Stimulated activated CD8-positive, alpha-beta memory T cell treated with anti-CD3 and anti-CD28 coated beads, Interleukin-15, amount 100 ng/mL, for 24 hours (primary cell): ENCODE measurements at places on chromosomes 6 and 20.

DNA sequence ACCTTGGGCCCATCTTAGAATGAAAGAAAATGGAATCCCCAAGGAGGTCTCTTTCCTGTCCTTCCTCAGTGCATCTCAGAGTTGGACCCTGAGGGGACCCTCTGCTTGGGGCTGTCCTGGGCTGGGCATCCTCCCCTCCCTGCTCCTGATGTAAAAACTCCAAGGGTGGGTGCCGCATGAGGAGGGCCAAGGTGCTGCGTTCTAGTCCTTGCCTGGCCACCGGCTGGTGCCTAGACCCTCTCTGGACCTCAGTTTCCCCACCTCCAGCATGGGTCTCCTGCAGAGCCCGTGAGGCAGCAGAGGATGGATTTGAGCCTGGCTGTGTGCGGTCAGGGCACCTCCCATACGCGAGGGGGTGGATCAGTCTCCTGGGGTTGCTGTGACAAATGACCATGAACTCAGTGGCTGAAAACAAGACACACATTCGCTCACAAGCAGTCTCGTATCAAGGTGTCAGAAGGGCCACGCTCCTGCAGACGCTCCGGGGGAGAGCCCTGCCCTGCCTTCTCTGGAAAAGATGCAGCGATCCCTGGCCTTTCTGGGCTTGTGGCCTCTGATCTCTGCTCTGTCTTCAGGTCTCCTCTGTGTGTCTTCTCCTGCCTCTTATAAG is 54.7 kb downstream of the CHMP4B start:
- DNase-seq = no peak

DNA sequence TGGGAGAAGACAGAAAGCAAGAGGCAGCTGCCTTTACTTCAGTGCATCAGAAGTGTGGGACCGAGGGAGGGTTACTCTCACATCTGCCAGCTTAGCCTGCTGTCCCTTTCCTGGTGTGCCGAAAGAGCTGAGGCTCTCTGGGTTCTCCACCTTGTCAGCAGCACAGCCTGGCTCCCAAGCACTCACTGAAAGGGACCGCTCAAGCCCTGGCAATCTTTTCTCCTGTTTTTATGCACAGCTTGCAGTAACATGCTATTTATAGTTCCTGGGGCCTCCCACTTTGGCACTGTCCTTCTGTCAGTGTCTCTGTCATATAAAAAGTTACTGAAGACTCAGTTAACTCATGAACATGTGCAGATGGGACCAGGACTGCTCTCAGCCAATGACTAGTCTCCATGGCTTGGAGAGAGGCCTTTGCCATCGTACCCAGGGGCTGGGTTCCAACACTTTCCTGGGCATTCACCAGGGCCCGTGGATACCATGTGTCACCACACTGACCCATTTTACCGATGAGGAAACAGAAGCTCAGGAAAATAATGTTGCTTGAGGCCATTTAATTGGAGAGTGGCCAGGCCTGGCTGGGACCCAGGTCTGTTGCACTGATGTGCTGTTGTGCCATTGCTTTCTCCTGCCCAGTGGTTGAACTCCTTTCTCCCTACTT is 46.2 kb downstream of the PANK2 start:
- DNase-seq = no peak

- DNase-seq = no peak
Measured at GRCh38 chr20:9141070-9141469, 72.2 kb downstream of the PLCB4 start.

DNA sequence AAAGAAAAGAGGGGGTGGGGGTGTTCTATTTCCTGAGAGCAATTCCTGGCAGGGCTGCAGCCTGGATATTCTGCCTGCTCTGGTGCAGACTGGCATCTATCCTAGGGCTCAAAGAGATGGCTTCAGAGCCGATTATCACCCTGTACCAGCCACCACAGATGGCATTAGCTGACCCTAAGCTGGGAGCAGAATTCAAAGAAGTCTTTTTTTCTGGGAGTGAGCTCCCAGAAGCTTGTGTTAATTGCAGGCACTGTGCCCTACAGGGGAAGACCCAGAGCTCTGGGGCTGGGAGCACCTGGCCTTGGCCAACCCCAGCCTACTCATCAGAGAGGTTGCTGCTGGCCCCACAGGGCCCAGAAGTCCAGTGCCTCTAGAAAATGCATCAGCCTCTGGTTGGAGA is 85.9 kb downstream of the PXDC1 start:
- DNase-seq = no peak

DNA sequence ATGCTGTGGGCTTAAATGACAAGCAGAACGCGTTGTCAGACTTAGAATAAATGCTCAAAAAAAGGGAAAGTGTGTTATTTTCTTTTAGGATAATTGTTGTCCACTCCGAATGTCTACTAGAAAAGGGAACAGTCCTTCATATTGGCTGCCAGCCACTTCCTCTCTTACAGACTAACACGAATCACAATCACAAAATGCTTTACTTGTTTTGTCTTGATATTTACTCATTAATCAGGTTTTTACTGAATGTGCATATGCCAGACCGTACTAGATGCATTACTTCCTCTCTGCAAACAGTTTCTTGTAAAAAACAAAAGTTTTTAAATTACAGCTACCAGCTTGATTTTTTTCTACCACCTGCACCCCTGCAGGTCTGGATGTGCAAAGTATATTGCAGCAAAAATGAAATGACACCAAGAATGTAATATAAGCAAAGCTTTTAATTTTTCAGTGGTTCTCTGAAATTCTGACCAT is 821 bp downstream of the DHX35 start:
- no peak for DNase-seq

- no peak for DNase-seq
Measured at GRCh38 chr20:62050166-62051120, 15.2 kb downstream of the TAF4 start.

- DNase-seq = no peak
Measured at GRCh38 chr6:83889621-83890020, 30.1 kb downstream of the CYB5R4 start.

GRCh38 chr6:161347125-161347524 is 73.3 kb upstream of the AGPAT4 start:
- no peak for DNase-seq

DNA sequence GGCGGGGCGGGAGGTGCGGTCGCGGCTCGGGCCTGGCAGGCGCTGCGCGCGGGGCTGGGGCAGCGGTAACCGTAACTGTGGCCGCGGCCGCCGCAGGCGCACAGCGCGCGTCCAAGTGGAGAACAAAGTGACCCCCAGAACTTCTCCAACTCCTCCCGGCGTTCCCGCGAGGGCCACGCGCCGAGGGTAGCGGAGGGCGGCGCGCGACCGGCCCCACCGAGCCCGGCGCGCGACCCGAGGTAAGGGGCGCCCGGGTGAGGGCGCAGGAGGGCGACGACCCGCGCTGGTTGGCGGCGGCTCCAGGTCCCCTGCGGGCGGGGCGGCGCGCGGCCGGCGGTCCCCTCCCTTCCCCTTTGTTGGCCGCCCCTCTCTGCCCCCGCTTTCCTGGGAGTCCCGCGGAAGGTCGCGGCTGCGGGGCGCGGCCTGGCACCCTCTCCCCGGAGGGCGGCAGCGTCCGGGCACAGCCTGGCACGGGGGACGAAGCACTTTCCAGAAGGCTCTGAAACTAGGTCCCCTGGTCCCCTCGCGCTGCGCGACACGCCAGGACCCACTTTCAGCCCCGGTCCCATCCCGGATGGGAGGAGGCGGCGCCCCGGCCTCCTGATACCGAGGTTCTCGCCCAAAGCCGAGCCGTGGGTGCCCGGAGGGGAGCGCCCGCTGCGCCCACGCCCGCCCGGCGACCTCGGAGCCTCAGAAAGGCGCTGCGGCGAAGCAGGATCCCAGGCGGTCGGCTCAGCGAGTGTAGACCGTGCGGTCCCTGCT is at the start of gene TIAM2:
TIAM2 (plus strand) TSS at position 62 of the 762 bp plus-strand sequence. CDS start 133,909 bp downstream, outside the sequence.
- DNase-seq = no peak

DNA sequence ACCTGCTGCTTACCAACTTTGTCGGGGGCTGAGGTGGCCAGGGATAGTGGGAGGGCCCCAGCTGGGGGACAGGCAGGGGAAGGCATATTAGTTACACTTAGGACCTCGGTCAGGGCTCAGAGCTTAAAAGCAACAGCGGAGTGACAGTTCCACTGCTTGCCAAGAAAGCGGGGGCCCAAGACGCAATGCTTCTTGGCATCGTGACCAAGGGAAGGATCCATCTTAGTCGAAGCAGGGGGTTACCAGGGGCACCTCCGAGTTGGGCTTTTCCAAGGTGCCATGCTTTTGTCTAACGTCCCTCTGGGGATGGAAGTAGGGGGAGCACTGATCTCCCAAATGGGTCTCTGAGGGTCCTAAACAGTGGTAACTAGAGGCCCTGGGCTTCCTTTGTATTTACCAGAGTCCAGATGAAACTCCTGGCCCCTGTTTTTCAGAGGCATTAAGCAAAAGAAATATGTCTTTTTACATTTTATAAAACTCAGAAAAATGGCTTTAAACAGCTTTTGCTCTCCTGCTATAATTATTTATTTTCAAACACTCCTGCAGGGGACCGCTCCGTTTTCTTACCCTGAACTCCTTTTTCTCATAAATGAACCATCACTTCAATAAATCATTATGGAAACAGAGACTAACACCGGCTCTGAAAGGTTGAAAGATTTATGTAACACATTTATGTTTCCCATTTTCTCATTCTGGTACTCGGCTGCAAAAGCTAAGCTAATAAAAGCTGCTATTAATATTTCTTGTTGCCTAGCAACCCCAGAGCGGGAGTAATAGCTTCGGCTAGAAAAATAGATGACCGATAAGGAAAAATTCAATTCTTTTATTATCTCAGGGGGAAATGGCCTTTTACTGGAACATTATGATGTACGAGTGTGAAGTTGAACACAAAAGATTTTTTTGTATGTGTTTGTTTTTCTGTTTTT is 100.4 kb downstream of the TOX2 start:
- no peak for DNase-seq

DNA sequence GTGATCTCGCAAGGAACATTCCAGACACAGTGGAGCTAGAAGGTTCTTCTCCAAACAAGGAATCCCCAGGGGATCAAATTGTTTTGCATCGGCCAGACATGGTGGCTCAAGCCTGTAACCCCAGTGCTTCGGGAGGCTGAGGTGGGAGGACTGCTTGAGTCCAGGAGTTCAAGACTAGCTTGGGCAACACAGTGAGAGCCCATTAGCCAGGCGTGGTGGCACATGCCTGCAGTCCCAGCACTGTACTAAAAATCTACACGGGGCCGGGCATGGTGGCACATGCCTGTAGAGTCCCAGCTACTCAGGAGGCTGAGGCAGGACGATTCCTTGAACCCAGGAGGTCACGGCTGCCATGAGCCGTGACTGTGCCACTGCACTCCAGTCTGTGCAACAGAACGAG is 15.3 kb downstream of the GMEB2 start:
- DNase-seq = no peak

DNA sequence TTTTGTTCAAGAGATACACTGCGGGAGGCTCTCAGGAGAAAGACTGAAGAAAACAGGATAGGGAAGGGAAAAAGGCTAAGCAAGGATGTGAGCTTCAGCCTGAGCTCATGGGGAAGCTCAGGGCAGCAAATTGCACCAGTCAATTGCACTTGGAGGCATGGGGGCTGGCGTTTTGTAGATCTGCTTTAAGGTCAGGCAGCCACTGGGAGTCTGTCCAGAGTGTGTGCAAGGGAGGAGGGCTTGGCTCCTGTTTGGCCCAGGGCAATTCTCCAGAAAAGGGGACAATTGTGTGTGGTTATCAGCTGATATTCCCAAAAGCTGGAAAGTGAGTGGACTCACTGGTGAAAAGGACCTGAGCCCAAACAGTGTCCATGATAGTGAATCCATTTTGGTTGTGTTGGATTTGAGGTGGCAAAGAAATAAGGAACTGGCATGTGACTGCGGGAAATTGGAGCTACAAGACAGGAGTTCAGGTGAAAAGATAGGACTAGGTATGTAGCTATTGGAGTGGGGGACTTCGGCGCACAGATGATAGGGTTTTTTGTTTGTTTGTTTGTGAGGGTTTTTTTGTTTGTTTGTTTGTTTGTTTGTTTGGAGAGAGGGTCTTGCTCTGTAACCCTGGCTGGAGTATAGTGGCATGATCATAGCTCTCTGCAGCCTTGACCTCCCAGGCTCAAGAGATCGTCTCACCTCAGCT is 22.3 kb upstream of the IER3 start:
- DNase-seq = no peak

- no peak for DNase-seq
Measured at GRCh38 chr6:39197922-39198500, 31.3 kb downstream of the KCNK5 start.

DNA sequence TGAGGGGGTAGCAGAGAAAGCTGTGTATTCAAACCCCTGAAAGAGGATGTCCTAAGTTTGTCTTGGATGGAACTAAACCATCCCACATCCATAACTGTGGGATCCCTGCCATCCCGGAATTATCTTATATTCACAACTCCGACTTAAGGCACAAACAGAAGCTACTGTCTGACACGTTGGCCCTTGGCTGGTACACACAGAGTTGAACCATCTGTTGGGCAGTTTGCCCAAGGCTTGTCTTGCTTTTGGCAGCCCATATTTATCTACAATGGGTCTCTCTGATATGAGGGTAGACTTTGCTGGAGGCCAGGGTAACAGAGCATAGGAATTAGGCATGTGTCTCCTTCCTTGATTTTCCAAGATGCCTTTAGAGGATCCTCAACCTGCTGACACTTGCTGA is 116.6 kb upstream of the PROKR2 start:
- DNase-seq = no peak

DNA sequence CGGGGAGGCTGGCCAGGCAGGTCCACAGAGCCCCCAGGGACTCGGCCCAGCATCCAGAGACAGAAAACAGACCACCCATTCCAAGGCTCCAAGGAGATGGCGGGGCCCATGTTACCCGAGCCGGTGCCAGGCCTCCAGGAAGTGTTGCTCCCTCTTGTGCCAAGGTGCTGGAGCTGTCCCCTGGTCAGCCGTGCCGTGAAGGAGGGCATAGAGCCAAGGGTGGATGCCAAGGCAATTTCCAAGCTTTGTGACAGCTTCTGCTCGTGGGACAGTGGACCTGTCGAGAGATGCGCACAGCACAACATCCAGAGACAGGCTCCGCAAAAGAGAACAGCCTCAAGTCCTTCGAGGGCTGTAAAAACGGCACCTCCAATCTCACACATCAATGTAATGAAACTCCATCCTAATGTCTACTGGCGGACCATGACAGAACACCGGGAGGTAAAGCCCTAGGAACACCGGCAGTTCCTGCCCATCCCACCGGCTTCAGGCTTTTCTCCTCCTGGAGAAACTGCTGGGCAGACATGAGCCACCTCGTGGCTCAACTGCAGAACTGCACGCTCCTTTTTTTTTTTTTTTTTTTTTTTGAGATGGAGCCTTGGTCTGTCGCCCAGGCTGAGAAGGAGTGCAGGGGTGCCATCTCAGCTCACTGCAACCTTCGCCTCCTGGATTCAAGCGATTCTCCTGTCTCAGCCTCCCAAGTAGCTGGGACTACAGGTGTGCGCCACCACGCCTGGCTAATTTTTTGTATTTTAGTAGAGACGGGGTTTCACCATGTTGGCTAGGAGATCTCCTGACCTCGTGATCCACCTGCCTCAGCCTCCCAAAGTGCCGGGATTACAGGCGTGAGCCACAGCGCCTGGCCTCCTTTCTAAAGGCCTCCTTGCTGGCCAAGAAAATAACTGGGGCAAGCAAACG is 30.9 kb upstream of the AVP start:
- DNase-seq = no peak

GRCh38 chr6:119934816-119935215 is 585.3 kb upstream of the MAN1A1 start:
- DNase-seq = no peak

- no peak for DNase-seq
Measured at GRCh38 chr20:55166063-55166462, 690.7 kb downstream of the DOK5 start.
